ENCODE measurements at places on chromosomes 6 and 20.

GRCh38 chr6:28693751-28694443 is 168.2 kb downstream of the GPX5 start:
- no peak for DNase-seq

DNA sequence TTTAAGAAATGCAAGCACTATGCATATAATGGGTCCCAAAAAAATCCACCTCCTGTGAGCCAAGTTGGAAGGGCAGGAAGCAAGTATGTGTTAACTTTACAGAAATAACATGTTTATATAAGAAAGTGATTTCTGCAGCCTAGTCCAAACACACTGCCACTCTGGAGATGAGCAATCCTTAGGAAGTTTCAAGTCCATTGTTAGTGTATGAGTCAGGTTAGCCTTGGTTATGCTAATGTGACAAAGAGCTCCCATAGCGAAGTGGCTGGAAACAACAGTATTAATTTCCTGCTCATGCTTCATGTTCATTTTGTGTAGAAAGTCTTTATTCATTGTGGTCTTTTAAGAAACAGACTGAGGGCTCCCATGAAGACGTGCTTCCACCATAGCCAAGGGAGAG is 121.4 kb downstream of the TBXT start:
- no peak for DNase-seq

GRCh38 chr6:101070044-101070608 is 189.0 kb upstream of the ASCC3 start:
- no peak for DNase-seq

GRCh38 chr6:152669895-152670294 is 27.8 kb upstream of the MYCT1 start:
- no peak for DNase-seq

GRCh38 chr20:19348582-19348981 is 136.1 kb downstream of the SLC24A3 start:
- DNase-seq = no peak

GRCh38 chr20:50312682-50313521 is 122.3 kb downstream of the CEBPB start:
- DNase-seq = no peak

DNA sequence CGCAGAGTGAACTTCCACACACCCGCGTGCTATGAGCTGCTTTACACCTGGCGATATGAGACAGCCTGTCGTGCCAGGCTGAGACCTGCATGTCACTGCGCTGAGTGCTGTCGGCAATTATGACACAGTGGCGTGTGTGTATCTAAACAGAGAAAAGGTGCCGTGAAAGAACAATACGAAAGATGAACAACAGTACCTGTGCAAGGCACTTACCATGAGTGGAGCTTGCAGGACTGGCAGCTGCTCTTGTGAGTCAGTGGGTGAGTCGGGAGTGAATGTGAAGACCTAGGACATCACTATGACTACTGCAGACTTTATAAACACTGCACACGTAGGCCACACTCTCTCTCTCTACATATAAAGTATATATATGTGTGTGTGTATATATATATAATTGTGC is 68.5 kb upstream of the DUSP22 start:
- DNase-seq = no peak

- DNase-seq = no peak
Observed at GRCh38 chr6:48614326-48614725, 503.3 kb upstream of the PTCHD4 start.

DNA sequence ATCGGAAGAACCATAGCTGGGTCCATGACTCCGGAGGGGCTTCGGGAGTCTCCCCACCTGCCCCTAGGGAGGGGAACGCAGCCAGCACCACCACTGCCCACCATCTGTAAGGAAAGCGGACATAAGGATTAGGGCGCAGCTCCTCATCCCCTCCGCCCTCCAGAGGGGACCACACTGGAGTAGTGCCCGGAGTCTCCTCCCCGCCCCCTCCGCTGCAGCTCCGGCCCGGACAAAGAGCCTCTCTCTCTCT is 628 bp downstream of the SLC35B2 start:
- no peak for DNase-seq

DNA sequence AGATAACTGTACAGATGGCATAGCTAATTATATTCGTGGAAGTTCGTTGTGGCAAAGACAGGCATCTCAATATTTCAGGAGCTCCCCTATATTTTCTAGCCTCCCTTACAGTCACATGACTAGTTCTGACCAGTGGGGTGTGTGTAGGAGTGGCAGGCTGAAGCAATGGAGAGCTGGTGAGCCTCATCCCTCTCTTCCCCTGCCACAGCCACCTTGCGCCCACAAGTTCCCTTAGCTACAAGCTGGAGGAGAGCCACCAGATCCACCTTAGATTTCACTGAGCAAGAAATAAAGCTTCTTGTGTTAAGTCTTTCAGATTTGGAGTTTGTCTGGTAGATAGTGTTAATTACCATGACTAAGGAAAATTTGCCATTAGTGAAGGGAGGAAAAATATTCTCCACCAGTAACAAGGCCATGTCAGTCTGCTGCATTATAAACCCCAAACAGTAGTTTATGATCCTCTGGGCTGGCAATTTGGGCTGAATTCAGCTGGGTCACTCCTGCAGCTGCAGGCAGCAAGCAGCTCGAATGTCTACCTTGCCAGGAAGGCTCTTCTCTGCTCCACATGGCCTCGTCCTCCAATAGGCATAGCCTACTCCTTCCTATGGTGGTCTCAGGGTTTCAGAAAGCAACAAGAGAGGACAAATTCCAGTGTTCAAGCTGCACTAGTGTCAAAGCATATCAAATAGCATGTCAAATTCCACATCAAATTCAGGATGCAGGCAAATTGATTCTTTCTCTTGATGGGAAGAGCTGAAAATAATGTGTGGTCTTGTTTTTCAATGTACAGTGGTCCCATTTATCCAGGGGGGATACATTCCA is 7.4 kb upstream of the RBCK1 start:
- no peak for DNase-seq

- DNase-seq = no peak
Observed at GRCh38 chr20:60820918-60821317, 431.1 kb upstream of the CDH4 start.

DNA sequence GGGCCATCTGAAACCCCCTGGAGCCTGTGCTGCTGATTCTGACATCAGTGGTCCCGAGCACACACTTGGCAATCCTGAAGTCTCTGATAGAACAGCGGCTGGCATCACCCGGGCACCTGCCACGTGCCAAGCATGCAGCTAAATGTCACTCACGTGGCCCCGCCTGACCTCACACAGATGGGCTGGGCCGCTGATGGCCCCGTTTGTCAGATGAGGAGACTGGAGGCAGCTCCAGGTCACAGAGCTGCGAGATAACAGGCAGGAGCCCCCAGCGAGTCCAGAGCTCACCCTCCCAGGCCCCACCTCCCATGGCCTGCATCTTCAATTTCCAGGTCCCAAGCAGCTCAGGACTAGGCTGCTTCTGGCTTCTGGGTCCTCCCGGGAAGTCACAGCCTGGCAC is 67.2 kb downstream of the YTHDF1 start:
- no peak for DNase-seq

GRCh38 chr6:36414481-36414880 is 27.0 kb upstream of the ETV7 start:
- no peak for DNase-seq

GRCh38 chr6:142857233-142857761 is 87.7 kb downstream of the HIVEP2 start:
- DNase-seq = no peak

All from NCI-H2107 (cell line).